NCI-H2107 (cell line): ENCODE measurements at places on chromosomes 3 and 15.

- DNase-seq = no peak
Measured at GRCh38 chr3:101340591-101340990, 20.2 kb upstream of the IMPG2 start.

DNA sequence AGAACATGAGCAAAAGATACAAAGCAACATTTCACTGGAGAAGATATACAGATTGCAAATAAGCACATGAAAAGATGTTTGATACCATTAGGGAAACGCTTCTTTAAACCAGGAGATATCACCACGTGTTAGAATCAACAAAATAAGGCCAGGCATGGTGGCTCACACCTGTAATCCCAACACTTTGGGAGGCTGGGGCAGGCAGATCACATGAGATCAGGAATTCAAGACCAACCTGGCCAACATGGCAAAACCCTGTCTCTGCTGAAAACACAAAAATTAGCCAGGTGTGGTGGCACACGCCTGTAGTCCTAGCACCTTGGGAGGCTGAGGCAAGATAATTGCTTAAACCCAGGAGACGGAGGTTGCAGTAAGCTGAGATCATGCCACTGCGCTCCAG lies 20.5 kb upstream of the MUC20 start:
- no peak for DNase-seq

- DNase-seq = no peak
Measured at GRCh38 chr15:31932576-31932975, 97.7 kb upstream of the CHRNA7 start.

DNA sequence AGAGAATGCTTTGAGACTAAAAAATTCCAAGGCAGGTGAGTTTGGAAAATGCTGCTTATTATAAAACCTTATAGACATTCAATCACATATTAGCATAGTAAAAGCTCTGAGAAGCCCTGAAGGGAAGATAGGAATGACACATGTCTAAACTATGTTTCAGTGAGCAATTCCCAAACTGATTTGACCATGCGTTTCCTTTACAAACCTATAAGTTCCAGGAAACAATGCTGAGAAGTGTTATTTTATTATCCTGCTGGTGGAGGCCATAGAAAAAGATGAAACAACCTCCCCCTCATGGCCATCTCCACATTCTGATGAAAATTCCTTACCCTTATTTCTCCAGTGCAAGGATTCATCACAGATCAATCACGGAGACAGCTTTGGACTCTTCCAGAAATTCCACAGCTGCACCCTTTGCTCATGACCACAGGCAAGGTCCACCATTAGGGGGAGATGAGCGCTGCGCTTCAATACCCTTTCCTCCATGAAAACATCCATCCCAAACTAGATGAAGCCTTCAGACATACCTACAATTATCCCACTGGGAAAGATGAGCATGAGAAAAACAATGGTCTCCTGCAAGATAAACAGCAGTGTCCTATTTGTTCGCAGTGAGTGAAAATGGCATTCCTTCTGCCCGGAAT lies 372.1 kb downstream of the MAGI1 start:
- no peak for DNase-seq

DNA sequence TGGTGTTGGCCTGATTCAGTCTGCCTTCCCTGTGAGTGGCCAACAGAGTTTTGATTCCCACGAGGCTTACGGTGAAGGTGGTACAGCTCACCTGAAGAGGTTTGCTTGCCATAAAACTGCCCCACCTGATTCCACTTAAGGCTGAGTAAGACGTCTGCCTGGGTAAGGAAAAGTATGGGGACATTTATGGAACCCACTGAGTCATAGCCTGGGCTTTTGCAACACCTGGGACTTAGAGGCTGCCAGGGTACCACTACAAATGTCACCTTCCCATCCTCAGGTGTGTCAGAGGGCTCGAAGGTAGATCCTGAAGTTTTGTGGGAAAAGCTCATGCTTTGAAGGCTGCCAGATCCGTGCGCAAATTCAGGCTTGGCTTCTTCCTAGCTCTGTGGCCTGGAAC lies 56.9 kb upstream of the SLCO2A1 start:
- DNase-seq = no peak

- DNase-seq = no peak
Measured at GRCh38 chr15:65071381-65071811, 3.6 kb upstream of the RASL12 start.

DNA sequence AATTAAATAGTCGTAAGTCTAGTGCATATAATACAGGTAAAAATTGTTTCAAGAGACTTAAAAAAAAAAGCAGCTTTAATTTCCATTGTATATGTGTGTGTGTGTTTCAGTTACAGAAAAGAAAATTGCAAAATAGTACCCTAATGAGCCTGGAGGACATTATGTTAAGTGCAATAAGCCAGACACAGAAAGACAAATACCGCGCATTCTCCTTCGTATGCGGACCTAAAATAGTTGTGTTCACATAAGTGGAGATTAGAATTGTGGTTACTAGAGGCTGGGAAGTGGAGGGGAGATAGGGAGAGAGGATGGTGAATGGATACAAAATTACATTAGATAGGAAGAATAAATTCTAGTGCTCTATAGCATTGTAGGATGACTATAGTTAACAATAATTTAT lies 3.6 kb downstream of the MESD start:
- DNase-seq = no peak
